Hindlimb muscle (tissue), 1 donor: ENCODE measurements at places on chromosomes 6 and 20.

DNA sequence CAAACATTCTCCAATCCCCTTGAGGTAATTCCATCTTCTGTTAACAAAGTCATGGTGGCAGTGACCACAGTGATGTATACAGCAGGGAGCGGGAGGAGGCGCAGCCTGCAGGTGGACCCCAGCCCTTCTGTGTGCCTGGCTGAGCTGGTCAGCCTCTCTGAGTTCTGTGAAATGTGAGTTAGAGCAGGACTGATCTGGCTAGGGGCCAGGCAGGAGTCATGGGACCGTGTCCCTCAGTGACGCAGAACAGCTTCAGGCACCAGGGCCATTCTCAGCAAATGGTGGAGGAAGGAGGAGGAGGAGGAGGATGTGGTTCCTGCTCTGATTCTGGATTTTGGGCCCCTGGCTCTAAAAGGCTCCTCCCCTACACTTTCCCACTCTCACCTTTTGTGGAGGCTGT, 6.9 kb downstream of the PHACTR3 start:
- DNase-seq = no peak

- DNase-seq = no peak
These were observed 536.6 kb downstream of the PRKN start for GRCh38 chr6:162190981-162191380.

DNA sequence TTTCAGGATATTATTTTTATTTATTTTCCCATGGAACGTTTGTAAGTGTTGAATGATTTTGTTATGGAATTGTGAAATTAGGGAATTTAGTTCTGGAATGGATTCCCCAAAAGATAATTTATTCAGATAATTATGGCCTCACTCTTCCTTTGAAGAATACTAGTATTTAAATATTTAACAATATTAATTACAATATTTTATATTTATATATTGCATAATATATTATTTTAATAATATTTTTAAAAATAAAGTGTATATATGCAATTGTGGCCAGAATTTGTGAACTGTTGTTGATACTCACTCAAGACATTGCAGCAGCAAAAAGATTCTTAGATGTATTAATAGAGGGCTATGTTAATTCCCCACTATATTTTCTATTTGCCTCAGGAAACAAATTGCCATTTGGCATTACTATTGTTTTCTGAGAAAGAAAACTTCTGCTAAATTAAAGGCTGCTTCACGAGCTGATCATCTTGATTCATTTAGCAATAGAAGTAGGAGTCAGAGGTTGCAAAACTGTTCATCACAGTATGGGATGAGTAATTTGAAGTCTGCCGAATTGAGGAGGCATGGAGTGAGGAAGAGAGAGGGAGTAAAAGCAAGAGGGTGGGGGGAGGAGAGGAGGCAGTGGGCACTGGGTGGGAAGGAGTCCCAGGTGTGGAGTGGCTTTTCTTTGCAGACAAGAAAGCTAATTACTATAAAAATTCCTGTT, 729.2 kb downstream of the DHX35 start:
- DNase-seq = no peak

DNA sequence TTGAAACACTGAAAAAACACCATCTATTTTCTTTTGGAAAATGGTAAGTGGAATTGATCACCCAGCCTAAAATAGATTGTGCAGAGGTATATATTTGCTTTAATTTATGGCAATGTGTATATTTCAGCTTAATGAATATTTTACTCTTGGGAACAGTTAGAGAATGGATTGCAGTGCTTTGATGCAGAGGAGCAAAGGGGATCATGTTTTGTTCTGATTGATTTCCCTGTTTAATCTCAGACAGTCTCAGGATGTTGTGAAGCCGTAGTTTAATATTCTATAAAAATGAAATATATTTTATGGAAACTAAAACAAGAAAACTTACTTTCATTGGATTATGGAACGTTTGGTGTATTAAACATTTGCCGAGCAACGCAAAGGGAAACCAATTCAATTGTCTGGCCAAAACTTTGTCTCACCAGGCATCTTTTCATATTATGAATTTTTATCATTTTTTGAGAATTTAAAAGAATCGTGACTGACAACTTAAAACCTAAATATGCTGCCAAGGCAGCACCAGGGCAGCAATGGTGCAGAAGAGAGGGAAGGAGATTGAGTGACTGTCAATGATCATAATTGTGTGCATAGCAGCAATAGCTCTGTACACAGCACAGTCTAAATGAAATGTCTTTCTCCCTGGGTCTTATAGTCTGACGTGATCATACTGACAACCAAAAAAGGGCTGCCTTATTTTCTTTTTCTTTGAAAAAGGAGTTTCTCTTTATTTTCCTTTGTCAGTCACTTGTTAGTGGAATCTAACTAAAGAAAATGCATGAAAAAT, 105.5 kb upstream of the EPHA7 start:
- no peak for DNase-seq

- no peak for DNase-seq
These were observed 32.7 kb downstream of the CEBPB start for GRCh38 chr20:50223039-50224005.

GRCh38 chr6:129596522-129596921, 113.5 kb downstream of the ARHGAP18 start:
- DNase-seq = no peak
